ENCODE measurements at places on chromosomes 16 and 17.

DNA sequence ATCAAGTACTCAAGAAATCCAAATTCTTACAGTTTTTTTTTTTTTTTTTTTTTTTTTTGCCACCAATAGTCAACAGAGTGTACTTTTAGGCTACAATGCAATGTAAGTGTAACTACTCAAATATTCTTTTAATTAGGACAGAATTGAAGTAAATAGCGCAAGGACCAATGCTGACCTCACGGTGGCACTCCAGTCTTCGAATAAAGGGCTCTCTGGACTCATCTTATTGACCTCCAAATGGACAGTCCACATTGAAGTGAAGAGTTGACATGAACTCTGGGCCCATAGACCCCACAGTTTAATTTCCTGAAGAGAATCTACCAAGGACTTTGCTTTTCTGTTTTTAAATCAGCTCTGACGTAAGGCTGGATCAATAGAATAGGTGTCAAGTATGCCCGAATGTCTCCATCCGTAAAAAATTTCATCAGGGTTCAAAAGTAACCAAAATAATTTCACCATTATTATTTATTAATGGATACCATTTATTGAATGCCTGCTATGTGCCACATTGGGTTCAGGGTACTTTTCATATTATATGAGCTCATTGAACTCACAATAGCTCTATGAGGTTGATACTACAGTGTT, 7.3 kb upstream of the DDX52 start:
- H3K36me3 ChIP-seq: no peaks in the 10 kb centered on the region
- H3K4me1 ChIP-seq: no peaks in the 10 kb centered on the region
- ATAC-seq: no peak
- H3K4me3 ChIP-seq: no peak overlapping the region

GRCh38 chr17:16423226-16423872, 8.0 kb downstream of the TRPV2 start:
- H3K27ac ChIP-seq: no peak overlapping the region
- no peaks in the 10 kb centered on the region for H3K27me3 ChIP-seq
- peaks cover 25% of the 10 kb centered on the region for H3K4me1 ChIP-seq
- no peak for ATAC-seq
- H3K4me3 ChIP-seq: no peak overlapping the region

DNA sequence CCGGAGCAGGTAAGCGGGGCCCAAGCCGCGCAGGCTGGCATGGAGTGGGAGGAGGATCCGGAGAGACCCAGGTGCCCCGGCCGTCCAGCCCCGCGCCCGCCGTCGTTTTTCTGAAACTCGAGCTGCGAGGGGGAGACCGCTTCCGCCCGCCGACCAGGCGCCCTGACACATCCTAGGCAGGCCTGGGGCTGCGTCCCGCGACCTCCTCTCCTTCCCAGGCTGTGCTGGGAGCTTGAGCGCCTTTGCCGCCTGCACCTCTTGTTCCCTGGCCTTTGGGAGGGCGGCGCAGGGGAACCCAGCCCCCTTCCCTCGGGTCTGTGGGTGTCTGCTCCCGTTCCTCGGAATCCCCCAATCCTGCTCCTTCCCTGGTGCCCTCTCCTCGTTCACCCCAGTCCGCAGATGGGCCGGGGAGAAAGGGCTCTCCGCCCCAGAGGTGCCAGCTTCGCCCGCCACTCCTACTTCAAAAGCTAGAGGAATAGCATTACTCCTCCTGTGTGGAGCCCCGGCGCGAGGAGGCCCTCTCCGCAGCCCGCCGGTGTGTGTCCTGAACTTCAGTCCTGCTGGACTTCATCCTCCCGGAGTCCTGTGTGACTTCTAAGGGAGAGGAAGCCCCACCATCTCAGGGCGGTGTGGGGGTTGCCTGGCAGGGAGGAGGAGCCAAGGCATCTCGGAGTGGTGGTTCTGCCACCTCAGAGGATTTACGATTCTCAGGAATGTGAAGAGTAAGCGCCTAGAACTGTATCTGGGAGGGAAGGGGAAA, 1.0 kb downstream of the NHERF1 start:
- peak; percentile 4 for ATAC-seq
- H3K27ac ChIP-seq: peak overlapping the region; percentile 82
- H3K27me3 ChIP-seq: no peaks in the 10 kb centered on the region
- H3K4me1 ChIP-seq: peaks cover 59% of the 10 kb centered on the region
- H3K4me3 ChIP-seq: peak overlapping the region; percentile 95
- H3K36me3 ChIP-seq: peaks cover 17% of the 10 kb centered on the region

- ATAC-seq: no peak
- no peaks in the 10 kb centered on the region for H3K4me1 ChIP-seq
- H3K4me3 ChIP-seq: no peak overlapping the region
- H3K27ac ChIP-seq: no peak overlapping the region
- H3K27me3 ChIP-seq: no peaks in the 10 kb centered on the region
Observed at GRCh38 chr16:65336160-65336559, 214.3 kb upstream of the CDH11 start.

- no peak for ATAC-seq
- H3K4me1 ChIP-seq: peaks cover 32% of the 10 kb centered on the region
- H3K27me3 ChIP-seq: no peaks in the 10 kb centered on the region
- no peak overlapping the region for H3K27ac ChIP-seq
- peaks cover 15% of the 10 kb centered on the region for H3K36me3 ChIP-seq
Observed at GRCh38 chr16:72482695-72483094, 310.7 kb upstream of the PMFBP1 start.

DNA sequence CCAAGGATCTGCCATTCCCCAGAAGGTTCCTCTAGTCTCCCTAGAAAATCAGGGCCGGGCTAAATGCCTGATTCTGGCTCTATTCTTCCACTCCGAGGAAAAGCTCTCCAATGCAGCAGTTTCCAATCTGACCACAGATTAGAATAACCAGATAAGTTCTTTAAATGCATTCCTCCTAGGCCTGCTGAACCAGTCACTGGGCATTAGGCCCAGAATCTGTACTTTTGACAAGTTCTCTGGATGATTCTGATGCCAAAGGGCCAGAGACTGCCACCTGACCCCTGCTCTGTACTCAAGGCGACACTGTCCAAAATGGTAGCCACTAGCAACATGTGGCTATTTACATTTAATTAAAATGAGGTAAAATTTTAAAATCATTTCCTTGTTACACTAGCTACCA, 22.3 kb downstream of the MAP3K14 start:
- peaks cover 98% of the 10 kb centered on the region for H3K4me1 ChIP-seq
- H3K27ac ChIP-seq: peak overlapping the region; percentile 75
- H3K27me3 ChIP-seq: no peaks in the 10 kb centered on the region
- ATAC-seq: no peak

GRCh38 chr17:28306954-28307401, 12.0 kb upstream of the TMEM97 start:
- no peak overlapping the region for H3K27ac ChIP-seq
- no peaks in the 10 kb centered on the region for H3K36me3 ChIP-seq
- no peak for ATAC-seq
- H3K4me1 ChIP-seq: no peaks in the 10 kb centered on the region
- no peak overlapping the region for H3K4me3 ChIP-seq

DNA sequence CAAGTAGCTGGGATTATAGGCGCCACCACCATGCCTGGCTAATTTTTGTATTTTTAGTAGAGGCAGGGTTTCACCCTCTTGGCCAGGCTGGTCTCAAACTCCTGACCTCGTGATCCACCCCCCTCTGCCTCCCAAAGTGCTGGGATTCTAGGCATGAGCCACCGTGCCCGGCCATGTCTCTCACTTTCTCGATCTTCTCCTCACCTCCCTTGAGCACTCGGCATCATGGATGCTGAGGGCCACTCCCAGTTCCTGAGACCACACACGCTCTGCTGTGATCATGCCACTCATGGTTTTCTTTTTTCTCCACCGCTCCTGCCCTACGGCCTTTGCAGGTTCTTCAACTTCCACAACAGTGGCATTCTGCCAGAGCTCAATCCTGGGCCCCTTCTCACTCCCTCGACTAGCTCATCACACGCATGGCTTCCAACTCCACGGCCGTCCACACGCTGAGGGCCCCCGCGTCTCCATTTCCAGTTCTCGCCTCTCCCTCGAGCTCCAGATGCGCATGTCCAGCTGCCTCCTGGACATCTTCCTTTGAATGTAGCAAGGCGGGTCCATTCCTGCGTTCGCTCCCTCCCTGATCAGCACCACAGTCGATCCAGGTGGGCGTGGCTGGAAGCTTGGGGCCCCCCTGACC, 5.5 kb upstream of the NCBP3 start:
- H3K27me3 ChIP-seq: peaks cover 16% of the 10 kb centered on the region
- ATAC-seq: no peak
- no peaks in the 10 kb centered on the region for H3K36me3 ChIP-seq
- peaks cover 7% of the 10 kb centered on the region for H3K4me1 ChIP-seq
- no peak overlapping the region for H3K4me3 ChIP-seq

- peak overlapping the region; percentile 83 for H3K27ac ChIP-seq
- peak; percentile 63 for ATAC-seq
- no peaks in the 10 kb centered on the region for H3K27me3 ChIP-seq
- H3K4me3 ChIP-seq: peak overlapping the region; percentile 15
Observed at GRCh38 chr17:45301674-45302073, 15.1 kb downstream of the MAP3K14 start.

DNA sequence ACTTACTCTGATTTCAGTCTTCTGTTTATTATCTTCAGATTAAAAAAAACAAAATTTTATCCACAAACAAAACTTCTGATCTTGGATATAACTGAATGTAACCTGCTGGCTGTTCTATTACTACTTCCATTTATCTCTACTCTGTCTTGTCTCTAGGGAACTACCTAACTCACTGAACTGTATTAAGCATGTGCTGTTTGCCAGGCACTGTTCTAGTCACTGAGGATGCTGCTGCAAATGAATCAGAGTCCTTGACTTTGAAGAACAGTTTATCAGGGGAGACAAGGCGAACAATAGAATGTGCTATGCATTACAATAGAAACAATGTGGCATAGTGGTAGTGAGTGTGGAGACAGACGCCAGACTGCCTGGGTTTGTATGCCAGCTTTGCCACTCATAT, 2.3 kb upstream of the ANKRD40 start:
- peak overlapping the region; percentile 60 for H3K27ac ChIP-seq
- H3K36me3 ChIP-seq: no peaks in the 10 kb centered on the region
- no peak overlapping the region for H3K4me3 ChIP-seq
- H3K4me1 ChIP-seq: peaks cover 21% of the 10 kb centered on the region
- no peak for ATAC-seq
- no peaks in the 10 kb centered on the region for H3K27me3 ChIP-seq

- peaks cover 12% of the 10 kb centered on the region for H3K4me1 ChIP-seq
- ATAC-seq: peak; percentile 56
- H3K36me3 ChIP-seq: peaks cover 17% of the 10 kb centered on the region
- H3K4me3 ChIP-seq: no peak overlapping the region
- peak overlapping the region; percentile 24 for H3K27ac ChIP-seq
Observed at GRCh38 chr17:68381076-68381900, 76.0 kb downstream of the WIPI1 start.

DNA sequence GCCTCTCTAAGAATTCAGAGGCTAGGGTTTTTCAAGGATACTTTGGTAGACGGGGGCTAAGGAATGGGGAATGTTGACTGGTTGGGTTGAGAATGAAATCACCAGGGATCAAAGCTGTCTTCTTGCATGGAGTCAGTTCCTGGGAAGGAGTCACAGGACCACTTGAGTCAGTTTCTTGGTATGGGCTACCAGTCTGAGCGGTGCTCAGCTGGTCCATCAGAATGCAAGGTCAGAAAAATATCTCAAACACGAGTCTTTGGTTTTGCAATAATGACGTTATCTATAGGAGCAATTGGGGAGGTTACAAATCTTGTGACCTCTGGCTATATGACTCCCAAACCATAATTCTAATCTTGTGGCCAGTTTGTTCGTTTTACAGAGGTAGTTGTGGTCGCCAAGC, 18.4 kb downstream of the CHD9NB start:
- no peak overlapping the region for H3K4me3 ChIP-seq
- no peaks in the 10 kb centered on the region for H3K4me1 ChIP-seq
- H3K27ac ChIP-seq: no peak overlapping the region
- no peaks in the 10 kb centered on the region for H3K36me3 ChIP-seq

GRCh38 chr17:34024386-34024785, 230.7 kb upstream of the CCL2 start:
- H3K27ac ChIP-seq: no peak overlapping the region
- no peak for ATAC-seq
- no peaks in the 10 kb centered on the region for H3K36me3 ChIP-seq
- H3K27me3 ChIP-seq: peaks cover 19% of the 10 kb centered on the region

DNA sequence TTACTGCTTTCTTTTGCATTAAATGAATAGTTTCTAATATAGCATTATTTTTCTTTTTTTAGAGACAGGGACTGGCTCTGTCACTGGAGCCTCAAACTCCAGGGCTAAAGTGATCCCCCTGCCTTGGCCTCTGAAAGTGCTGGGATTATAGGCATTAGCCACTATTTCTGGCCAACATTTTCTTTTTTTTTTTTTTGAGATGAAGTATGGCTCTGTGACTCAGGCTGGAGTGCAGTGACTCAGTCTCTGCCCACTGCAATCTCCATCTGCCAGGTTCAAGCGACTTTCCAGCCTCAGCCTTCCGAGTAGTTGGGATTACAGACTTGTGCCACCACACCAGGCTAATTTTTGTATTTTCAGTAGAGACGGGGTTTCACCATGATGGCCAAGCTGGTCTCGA, 2.0 kb upstream of the DUXB start:
- no peak for ATAC-seq
- H3K36me3 ChIP-seq: no peaks in the 10 kb centered on the region
- H3K27ac ChIP-seq: no peak overlapping the region
- no peak overlapping the region for H3K4me3 ChIP-seq

GRCh38 chr16:2977440-2977839, 2.8 kb downstream of the PKMYT1 start:
- peaks cover 4% of the 10 kb centered on the region for H3K36me3 ChIP-seq
- no peak overlapping the region for H3K4me3 ChIP-seq
- ATAC-seq: no peak

DNA sequence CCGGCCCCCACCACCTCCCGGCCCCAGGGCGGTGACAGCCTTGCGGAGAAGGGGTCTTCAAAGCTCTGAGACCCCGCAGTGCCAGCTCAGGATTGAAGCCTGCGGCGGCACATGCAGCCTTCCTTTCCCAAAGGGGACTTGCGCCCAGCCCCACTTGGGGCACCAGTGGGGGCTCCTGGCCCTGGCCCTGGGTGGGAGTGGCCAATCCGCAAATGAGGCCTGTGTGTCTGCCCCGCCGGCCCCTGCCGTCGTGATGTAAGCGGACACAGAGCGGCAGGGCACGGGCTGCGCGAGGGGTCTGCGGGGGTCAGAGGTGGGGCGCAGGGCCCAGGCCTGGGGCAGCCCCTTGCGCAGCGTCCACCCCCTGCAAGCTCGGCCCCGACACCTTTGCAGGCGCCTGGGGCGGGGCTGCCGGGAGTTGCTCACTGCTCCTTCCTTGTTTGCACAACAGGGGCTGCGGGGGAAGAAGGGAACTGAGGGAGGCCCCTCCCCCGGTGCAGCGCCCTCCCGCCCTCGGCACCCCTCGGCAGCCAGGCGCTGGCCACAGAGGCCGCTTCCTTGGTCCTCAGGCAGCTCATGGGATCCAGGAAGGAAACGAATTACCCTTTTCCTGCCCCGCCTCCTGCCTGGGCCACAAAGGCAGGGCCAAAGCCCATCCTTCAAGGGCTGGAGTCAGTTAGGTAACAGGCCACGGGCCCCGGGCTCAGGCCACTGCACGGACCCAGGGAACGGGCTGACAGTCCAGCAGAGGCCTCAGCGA, 2.9 kb downstream of the SLC16A3 start:
- H3K4me1 ChIP-seq: peaks cover 46% of the 10 kb centered on the region
- H3K36me3 ChIP-seq: no peaks in the 10 kb centered on the region
- no peaks in the 10 kb centered on the region for H3K27me3 ChIP-seq
- ATAC-seq: peak; percentile 1

Measured in stimulated activated memory B cell treated with anti-CD40 and anti-IgM and Interleukin-4, amounts not matched to agents 10 μg/mL and 1 μg/mL and 100 μg/mL, for 72 hours (primary cell).